ENCODE measurements at places on chromosomes 16 and 17.

DNA sequence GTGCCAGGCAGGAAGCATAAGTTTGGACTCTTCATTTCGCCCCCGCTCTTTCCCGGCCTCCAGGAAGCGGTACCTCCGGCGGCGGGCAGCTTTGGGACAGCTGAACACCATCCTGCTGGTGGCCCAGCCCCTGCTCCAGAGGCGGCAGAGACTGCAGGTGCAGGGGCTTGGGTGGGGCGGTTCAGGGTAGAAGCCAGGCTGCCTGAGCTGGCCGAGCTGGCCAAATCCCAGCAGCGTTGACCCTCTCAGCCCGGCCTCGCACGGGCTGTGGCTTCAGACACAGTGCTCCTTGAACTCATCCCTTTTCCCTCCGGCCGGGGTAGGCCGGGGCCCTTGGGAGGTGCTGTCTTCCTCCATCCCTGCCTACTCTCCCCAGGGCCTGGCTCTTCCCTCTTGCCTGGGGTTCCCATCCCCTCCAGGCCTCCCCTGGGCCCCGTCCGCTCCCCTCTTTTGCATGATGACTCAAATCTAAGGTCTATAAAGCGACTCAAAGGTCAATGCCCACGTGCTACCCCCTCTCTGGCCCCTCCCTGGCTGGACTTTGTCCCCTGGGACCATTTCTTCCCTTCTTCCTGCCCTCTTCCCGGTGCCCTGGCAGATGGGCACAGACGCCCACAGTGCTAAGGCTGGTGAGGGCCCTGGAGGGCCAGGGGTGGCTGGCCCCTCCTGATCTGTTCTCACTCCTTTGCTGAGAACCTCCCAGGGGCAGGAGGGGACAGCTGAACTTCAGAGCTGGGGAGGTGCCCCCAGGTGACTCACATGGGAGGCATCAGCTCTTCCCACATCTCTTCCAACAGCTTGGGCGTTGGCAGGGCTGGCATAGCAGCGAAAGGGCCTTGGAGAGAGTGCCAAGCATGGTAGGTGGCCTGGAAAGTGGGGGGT, 22.7 kb downstream of the MYO15B start:
- DNase-seq = no peak

DNA sequence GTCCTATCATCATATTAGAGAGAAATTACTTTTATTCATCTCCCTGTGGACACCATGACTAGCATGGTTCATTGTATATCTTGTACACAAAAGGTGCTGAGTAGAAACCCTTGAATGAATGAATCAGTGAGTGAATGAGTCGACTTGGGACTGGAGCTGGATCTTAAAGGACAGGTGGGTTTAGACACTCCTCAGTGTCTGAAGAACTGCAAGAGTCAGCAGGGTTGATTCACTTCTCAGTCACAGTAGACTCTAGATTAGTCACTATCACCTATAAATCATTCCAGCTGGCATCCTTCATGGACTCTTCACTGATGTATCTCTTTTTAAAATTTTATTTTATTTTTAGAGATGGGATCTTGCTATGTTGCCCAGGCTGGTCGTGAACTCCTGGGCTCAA, 30.1 kb upstream of the PMFBP1 start:
- DNase-seq = no peak

GRCh38 chr16:56625140-56625942, at the start of gene MT1E:
TSS of gene MT1E (plus strand) at chr16:56625781. CDS start at chr16:56625852, 71 bp downstream.
- no peak for DNase-seq

GRCh38 chr16:88453217-88453531, at the start of gene ZFPM1:
TSS of gene ZFPM1 (plus strand) at chr16:88453280. CDS start at chr16:88453639, 359 bp downstream.
- no peak for DNase-seq

DNA sequence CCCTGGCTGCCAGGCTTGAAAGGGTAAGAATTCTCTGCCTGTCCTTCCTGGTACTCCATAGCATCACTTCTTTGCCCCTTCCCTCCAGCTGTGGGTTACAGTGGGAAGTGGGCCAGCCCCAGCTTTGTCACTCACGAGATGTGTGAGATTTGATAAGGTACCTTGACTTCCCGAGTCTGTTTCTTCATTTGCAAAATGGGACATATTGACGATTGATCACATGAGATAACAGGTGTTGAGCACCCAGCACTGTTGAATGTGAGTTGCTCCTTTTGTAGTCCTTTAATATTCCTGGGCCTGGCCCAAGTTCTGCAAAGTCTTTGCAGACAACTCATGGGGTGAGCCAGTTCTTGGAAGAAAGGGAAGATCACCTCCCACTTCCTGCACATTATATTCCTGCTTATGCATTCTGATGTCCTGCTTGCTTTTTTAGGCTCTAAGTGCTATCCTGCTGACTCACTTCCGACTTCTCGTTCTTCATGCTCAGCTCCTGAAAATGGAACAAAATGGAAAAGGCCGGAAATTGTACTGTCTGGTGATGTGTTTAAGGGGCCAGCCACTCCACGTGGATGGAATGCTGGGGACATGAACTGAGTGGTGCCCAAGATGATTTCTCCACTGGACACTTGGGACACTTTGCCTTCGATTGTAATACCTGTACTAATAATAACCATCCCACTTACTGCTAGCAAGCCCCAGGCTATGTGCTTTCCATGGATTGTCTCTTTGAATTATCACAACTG, 8.3 kb upstream of the NLK start:
- DNase-seq = no peak

DNA sequence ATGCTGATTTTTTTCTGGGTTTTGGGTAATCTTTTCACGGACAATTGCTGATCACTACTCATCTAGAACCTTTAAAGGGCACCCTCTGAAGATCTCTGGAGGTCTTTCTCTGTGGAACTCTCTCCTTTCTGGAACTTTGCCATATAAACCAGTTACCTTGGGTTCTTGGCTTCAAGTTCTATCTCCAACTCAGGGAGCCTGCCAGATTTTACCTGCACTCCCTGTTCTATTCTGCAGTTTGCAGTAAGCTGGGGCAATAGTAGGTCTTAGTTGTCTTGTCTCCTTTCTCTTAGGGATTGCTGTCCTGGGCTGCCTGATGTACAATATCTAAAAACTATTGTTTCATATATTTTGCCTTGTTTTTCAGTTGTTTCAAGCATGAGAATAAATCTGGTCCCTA, 120.3 kb downstream of the CHD9 start:
- DNase-seq = no peak

DNA sequence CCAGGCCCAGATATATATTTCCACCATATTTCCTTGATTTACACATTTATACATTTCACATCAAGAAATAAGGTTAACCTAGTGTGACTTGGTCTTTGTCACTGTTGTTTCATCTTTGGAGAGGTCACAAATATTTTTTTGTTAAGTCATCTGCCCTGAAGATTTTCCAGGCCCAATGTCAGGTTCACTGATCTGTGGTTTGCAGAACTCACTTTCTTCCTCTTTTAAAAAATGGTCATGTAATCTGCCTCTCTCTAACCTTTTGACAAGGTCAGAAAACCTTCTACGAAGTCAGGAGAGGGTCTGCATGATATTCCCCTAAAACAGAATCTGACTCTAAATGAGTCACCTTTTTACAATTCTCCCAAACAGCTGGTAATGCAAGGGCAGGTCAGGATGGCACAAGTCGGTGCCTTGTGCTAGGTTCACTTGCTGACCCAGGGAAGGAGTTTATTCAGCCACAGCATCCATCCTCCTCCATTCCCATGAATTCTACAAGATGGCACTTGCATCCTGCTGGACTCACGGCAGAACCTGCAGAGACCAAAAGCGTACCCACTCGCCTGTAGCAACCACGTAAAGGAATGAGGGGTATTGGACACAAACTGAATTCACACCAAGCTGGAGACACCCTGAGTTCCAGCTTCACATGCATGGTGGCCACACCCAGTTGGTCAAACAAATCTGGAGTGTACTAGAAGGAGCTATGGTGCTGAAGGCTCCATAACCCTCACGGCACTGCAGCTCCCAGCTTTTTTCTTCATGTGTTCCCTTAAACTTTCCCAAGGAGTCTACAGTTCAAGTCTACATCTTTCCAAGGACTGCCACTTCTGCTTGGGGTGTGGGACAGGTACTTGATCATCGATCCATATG, 1.6 kb upstream of the KIAA0513 start:
- no peak for DNase-seq

DNA sequence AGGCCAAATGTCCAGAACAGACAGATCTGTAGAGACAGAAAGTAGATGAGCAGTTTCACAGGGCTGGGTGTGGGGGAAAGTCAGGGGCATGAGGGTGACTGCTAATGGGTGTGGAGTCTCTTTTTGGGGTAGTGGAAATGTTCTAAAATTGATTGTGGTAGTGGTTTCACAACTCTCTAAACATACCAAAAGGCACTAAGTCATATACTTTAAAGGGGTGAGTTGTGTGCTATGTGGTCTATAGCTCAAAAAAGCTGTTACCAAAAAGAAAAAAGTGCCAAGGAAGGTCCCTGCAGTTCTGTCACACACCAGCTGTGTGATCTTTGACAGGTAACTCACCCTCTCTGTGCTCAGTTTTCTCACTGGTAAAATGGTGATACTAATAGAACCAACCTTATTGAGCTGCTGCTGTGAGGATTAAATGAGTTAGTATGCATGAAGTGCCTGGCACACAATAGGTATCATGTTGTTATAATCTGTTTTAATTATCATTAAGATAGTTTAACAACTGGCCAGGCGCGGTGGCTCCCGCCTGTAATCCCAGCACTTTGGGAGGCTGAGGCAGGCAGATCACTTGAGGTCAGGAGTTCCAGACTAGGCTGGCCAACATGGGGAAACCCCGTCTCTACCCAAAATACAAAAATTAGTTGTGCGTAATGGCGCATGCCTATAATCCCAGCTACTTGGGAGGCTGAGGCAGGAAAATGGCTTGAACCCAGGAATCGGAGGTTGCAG, 10.3 kb downstream of the ITGAX start:
- no peak for DNase-seq

DNA sequence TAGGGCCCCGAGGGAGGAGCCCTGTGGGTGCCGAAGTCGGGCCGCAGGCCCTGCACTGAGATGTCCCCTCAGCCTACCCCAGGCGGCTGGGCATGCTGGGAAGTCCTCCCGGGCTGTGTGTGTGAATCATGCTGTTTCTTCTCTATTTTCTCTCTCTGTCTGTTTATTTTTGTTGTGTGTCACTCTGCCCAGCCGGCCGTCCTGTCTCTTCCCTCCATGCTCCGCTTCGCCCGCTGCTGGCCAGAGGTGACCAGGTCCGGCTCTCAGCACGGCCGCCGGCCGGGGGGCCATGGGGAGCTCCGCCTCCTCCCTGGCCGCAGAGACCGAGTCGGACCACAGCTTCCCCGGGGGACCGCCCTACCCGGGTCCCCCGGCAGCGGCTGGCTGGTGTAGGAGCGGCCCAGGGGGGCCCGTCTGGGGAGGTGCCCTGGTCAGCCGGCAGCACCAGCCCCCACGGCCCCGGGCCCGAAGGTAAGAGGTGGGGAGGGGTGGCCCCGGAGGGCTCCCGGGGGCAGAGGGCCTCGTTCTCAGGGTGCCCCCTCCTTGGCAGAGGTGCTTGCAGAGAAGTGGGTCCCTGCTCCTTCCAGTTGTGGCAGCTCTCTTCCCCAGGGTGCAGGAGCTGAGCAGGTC, 12.5 kb downstream of the CAPN15 start:
- no peak for DNase-seq

GRCh38 chr17:32323811-32324491, 18.0 kb downstream of the C17orf75 start:
- no peak for DNase-seq

DNA sequence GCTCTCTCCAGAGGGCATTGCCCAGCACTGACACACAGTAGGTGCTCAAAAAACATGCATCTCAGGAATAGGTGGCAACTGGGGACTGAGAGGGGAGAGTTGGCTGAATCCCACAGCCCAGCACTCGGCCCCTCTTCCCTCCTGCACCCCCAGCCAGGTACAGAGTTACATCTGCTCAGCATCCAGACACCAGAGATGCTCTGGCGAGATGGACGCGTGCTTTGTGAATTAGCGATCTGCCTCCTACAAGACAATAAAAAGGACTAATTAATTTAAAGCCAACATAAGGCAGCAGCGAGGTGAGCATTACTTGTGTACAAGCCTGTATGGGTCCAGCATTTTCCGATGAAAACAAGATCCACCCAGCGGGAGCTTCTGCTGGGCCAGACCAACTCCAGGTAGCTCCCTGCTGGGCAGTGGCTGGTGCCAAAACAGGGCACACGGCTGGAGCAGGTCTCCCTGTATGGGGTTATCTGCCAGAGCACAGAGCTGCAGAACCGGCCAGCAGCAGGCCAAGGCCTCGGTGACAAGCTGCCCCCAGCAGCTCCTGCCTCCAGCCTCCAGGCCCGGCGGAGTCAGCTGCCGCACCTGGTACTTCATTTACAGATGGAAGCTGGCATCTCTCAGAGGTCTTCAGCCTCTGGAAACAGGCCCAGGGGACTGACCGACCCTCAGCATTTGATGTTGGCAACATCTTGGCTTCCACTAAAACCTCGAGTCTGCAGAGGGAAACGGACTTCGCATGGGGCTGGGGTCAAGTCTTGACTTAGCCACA, 219.7 kb upstream of the SDK2 start:
- DNase-seq = no peak

GRCh38 chr17:48456589-48456988, 26.6 kb upstream of the SKAP1 start:
- no peak for DNase-seq

- DNase-seq = no peak
Observed at GRCh38 chr17:13788385-13788784, 186.7 kb upstream of the HS3ST3A1 start.

DNA sequence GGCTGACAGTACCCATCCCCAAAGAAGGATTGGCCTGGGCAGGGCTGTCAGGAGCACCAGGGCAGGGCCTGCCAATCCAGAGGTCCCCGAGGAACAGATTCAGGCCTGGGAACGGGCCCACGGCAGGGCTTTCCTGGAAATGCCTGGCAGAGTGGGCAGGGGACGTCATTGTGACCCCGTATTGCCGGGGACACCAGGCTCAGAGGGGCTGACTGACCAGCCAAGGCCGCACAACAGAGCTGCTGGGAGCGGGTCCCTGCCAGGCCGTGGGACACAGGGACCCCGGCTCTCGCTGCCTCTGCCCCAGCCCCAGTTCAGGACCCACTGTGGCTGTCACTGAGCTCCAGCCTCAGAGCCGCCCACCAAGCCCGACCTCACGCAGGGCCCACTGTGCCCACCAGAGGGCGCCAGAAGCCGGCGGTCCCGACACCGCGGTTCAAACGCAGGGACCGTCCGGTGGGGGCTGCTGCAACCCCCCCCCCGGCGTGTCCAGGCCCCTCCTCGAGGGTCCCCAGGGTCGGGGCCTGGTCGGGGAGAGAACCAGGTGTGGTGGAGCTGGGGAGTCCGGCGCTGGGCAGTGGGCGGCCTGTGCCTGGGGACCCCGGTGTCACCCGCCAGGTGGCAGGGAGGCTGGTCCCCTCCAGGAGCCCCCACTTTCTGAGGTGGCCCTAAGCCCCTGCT, 15.2 kb upstream of the SSTR5 start:
- DNase-seq = peak; percentile 13

DNA sequence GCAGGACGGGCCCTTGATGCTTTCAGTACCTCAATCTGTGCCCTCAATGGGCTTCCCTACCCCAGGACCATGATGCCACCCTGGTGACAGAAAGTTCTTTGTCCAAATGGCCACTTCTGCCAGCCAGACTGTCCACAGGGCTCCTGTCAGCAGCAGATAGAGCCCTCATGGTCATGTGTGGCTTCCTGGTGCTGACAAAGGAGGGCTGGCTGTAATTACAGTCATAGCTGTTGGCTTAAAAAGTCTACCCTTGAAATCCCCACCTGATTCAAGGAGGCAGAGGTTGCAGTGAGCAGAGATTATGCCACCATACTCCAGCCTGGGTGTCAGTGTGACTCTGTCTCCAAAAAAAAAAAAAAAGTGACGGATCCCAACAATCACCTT, 3.3 kb downstream of the TRPV2 start:
- DNase-seq = no peak
